Effector memory CD4-positive, alpha-beta T cell (primary cell): ENCODE measurements at places on chromosomes 4 and X.

- no peaks in the 10 kb centered on the region for H3K27me3 ChIP-seq
- no peaks in the 10 kb centered on the region for H3K4me1 ChIP-seq
- no peak overlapping the region for H3K27ac ChIP-seq
- no peaks in the 10 kb centered on the region for H3K36me3 ChIP-seq
- H3K4me3 ChIP-seq = no peak overlapping the region
Measured at GRCh38 chr4:185318679-185319078, 77.0 kb downstream of the LRP2BP start.

GRCh38 chr4:138961129-138961528 lies 54.5 kb upstream of the NOCT start:
- no peaks in the 10 kb centered on the region for H3K4me1 ChIP-seq
- H3K36me3 ChIP-seq = no peaks in the 10 kb centered on the region
- no peak for DNase-seq

DNA sequence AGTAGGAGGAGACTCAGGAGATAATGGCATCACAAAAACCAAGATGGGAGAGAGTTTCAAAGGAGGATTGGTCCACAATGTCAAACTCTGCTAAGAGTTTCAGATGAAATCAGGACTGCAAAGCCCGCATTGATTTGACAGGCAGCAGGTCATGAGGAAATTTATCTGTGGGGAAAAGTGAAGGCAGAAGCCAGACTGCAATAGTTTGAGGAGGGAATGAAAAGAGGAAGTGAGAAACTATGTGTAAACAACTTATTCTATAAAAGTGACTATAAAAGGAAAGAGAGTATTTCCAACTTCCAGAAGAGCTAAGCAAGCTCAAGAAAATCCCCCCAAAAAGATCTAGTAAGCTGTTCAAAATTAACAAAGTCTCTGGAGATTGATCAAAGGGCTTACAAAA lies 66.3 kb upstream of the DGKK start:
- no peaks in the 10 kb centered on the region for H3K27me3 ChIP-seq
- no peak for DNase-seq
- H3K4me1 ChIP-seq = no peaks in the 10 kb centered on the region
- H3K27ac ChIP-seq = no peak overlapping the region

DNA sequence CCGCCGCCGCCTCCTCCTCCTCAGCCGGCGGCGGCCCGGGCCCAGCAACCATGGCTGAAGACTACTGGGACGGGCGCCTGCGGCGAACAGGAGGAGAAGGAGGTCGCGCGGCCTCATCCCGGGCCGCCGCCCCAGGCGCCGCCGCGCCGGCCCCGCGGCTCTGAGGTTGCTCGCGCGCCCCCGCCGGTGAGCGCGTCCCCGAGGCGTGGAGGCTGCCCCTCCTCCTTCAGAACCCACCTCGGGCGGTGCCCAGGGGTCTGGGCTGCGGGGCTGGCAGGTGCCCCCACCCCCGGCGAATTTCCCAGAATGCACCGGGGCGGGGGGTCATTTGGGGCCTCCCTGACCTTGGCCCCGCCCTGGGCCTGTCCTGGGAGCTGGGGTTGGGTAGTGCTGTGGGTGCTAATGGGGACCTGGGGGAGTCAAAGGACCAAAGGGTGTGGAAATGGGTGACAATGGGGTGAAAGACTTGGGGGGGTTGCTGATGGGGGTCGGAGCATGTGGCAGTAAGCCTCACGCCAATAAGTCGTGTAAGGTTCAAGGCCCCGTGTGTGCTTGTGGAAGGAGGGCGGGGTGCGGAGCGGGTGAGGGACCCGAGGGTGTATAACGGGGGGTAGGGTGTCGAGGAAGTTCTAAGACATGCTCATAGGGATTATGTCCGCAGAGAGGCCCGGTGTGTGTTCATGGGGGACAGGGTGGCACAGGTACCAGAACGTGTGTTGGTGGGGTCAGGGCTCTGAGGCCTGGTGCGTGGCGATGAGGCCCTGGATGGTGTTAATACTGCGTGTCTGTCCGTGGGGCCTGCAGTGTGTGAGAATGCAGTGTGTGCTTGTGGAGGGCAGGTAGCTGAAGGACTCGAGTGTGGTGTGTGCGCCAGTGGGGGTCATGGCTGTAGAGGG lies 687 bp downstream of the CDK16 start:
- DNase-seq = peak; percentile 9
- H3K4me3 ChIP-seq = peak overlapping the region; percentile 84
- peak overlapping the region; percentile 98 for H3K27ac ChIP-seq
- peaks cover 27% of the 10 kb centered on the region for H3K4me1 ChIP-seq
- H3K27me3 ChIP-seq = no peaks in the 10 kb centered on the region

GRCh38 chr4:74006009-74006476 lies 7.6 kb upstream of the CXCL5 start:
- H3K36me3 ChIP-seq = no peaks in the 10 kb centered on the region
- no peak overlapping the region for H3K4me3 ChIP-seq
- no peak overlapping the region for H3K27ac ChIP-seq
- no peaks in the 10 kb centered on the region for H3K27me3 ChIP-seq
- H3K4me1 ChIP-seq = no peaks in the 10 kb centered on the region

DNA sequence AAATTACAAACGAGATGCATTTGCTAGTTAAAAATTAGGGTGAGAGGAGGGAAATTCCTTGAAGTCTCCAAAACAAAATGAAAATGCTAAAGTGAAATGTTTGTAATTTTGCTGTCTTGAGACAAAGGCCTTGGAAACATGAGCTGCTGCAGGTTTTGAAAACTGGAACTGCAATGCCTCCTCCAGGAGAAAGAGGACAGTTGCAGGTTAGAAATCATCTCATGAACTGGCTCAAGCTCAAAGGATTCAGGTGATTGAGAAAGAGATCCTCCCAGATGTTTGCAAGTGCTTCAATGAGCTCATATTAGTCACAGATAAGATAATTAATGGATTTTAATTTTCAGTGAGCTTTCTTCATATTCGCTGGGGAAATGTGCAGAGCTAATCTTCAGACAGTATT lies 32.4 kb downstream of the SMPX start:
- no peaks in the 10 kb centered on the region for H3K4me1 ChIP-seq
- no peak overlapping the region for H3K27ac ChIP-seq
- DNase-seq = no peak
- no peak overlapping the region for H3K4me3 ChIP-seq

GRCh38 chrX:115940348-115940747 lies 230.2 kb upstream of the AGTR2 start:
- H3K4me1 ChIP-seq = no peaks in the 10 kb centered on the region
- DNase-seq = no peak
- H3K36me3 ChIP-seq = no peaks in the 10 kb centered on the region
- H3K27me3 ChIP-seq = no peaks in the 10 kb centered on the region
- no peak overlapping the region for H3K4me3 ChIP-seq

- no peak overlapping the region for H3K27ac ChIP-seq
- H3K36me3 ChIP-seq = no peaks in the 10 kb centered on the region
- H3K27me3 ChIP-seq = no peaks in the 10 kb centered on the region
- H3K4me3 ChIP-seq = no peak overlapping the region
Measured at GRCh38 chr4:98519268-98519977, 139.0 kb downstream of the TSPAN5 start.

- H3K4me1 ChIP-seq = no peaks in the 10 kb centered on the region
- no peak overlapping the region for H3K27ac ChIP-seq
- H3K27me3 ChIP-seq = no peaks in the 10 kb centered on the region
- H3K36me3 ChIP-seq = no peaks in the 10 kb centered on the region
Measured at GRCh38 chr4:169089004-169089403, 78.9 kb upstream of the CBR4 start.

GRCh38 chr4:40144716-40145115 lies 52.1 kb upstream of the RHOH start:
- no peak for DNase-seq
- H3K27me3 ChIP-seq = no peaks in the 10 kb centered on the region
- H3K4me1 ChIP-seq = no peaks in the 10 kb centered on the region
- H3K4me3 ChIP-seq = no peak overlapping the region
- peaks cover 7% of the 10 kb centered on the region for H3K36me3 ChIP-seq
